ENCODE measurements at places on chromosomes 1 and 21. TPM values are rescaled to one million over a fixed set of nuclear protein-coding genes. Genes with fewer than 3 reads are reported as not detected.

DNA sequence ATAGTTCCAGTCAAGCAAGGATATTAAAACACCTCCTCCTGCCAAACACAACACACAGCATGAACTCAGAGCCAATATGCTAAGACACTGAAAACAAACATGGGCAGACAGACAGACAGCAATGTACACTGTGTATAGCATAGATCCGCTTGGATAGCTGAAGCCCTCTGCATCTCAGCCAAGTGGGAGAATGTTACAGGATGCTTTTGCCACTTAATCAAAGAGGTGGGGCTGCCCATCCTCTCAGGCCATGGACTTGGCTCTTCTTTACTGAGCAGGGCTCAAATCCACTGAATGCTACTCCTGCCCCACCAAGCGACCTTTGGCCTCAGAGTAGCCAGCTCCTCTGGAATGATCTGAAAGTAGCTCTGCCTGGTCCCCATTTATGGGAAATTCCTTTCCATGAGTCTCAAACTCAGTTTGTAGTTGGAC lies 64.7 kb upstream of the NGF start:
- DNase-seq, result no peak

DNA sequence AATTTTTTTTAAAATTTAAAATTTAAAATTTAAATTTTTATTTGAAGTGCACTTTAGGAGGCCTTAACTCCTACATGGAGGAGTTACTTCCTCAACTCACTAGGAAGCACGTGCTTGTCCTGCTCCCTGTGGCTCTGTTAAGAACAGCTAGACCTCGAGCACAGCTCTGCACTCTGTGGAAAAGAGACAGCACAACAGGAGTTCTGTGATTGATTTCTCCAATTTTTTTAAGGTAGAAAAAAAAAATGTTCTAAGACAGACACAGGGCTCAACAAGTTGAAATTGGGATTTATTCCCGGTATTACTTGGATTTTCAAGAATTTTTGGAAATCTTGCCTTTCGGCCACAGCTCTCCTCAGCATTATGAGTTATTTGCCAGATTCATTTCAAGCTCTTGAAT lies 356.6 kb upstream of the LYPLAL1 start:
- no peak for DNase-seq

GRCh38 chr1:204503913-204504519 lies 9.4 kb upstream of the PIK3C2B start:
- no peak for DNase-seq

DNA sequence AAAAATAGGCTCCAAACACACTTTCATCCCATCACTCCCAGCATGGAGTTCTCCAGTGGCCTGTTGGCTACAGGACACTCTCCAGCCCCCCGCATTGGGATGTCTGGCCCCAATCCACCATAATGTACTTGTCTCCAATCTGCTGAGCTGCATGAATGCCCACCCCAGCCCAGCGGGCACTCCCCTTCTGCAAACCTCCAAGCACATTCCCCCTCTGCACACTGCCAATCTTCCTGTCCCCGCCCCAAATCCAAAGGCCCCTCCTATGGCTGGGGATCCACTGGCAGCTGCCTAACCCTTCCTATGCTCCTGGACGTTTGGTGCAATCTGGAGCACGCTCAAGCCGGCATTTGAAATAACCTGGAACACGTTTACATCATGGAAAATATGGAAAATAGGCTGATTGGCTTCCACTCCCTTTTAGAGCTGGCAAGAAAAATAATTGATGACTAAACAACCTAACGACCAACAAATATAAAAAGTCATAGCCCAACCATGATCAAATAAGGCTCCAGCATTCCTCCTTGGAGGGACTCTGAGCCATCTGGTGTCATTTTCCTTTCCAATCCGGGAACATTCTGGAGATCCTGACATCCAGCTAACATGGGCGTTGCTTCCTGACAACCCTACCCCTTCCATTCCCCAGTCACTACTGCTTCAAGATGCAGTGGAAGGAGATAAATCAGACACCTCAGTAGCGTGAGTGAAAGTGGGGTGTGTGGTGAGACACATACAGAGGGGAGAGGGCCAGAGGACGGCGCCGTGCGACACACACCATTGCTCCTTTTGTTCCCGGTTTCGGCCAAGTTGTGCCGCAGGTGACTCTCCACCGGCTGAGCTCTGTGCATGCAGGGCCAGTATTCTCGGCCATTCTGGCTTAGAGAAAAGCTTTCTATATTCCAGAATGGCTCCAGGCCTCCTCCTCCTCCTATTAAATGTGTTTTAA lies 41.6 kb downstream of the PDE9A start:
- no peak for DNase-seq

DNA sequence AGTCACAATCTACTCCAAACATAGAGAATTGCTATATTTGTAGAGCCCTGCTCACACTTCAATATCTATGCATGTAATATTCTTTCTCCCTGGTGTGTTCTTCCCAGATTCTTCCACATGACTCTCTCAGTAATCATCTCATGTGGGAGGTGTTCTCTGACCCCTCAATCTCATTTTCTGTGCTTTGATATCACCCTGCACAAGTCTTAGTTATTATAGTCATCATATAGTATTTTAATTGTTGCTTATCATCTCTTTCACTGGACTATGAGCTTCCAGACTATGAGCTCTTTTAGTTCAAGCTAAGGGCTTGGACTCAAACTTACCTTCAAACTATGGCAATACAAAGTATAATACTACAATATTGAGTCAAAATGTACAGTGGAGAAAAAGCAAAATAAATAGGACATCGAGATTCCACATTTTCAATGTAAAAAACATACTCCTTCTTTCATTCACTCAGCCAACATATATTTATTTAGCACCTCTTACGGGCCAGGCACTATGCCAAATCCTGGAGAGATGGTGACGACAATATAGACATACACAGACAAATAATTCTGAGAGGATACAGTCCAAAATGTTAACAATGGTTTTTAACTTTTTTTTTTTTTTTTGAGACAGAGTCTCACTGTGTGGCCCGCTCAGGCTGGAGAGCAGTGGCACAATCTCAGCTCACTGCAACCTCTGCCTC lies 12.7 kb downstream of the TESK2 start:
- no peak for DNase-seq

- DNase-seq, result no peak
These were observed 28.2 kb downstream of the TRIM62 start for GRCh38 chr1:33153650-33154049.

GRCh38 chr21:26583769-26584168 lies 10.7 kb upstream of the CYYR1 start:
- no peak for DNase-seq

GRCh38 chr1:30900486-30900885 lies 8.1 kb downstream of the SDC3 start:
- DNase-seq, result no peak

GRCh38 chr1:90435351-90435750 lies 281.8 kb downstream of the BARHL2 start:
- DNase-seq, result no peak

DNA sequence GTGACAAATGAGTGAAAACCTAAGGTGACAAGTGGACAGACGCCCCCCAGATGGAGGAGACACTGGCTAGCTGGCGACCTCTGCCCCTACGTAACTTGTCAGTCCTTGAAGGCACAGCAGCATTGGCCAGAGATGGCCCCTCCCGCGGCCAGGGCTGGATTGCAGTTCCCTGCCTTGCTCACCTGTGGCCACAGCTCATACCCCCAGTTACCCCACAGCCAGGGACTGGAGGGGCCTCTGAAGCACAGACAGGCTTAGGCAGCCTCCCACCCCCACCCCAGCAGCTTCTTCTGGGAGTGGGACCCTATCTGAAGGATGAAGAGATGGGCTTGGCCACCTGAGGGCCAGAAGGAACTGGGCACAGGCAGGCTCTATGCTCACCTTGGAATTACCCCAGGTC lies 3.7 kb downstream of the HES3 start:
- no peak for DNase-seq

- no peak for DNase-seq
These were observed 364.1 kb downstream of the HHAT start for GRCh38 chr1:210692796-210693195.

- no peak for DNase-seq
These were observed 20.0 kb upstream of the EPHA2 start for GRCh38 chr1:16175610-16176553.

- DNase-seq, result no peak
These were observed 80.8 kb upstream of the PAPPA2 start for GRCh38 chr1:176382163-176382562.

- DNase-seq, result no peak
These were observed 108.2 kb downstream of the TIAM1 start for GRCh38 chr21:31235671-31236450.

- no peak for DNase-seq
These were observed 18.6 kb upstream of the TMPRSS2 start for GRCh38 chr21:41526478-41527087.

- no peak for DNase-seq
These were observed 25.7 kb upstream of the KCNK1 start for GRCh38 chr1:233587958-233588799.

DNA sequence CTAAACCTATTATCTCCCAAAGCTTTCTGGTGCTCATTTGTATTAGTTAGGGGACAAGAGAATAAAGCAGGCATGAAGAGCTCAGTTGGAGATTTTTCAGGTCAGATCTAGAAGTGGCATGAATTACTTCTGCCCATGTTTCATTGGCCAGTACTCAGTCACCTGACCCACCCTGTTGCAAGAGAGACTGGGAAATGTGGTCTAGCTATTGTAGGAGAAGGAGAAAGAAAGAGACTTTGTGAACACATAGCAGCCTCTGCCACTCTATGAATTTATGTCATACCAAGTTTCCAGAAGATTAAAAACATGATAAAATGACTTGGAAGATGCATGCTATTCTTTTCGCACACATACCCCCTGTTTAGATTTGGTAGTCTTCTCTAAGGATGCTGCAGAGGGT lies 302.3 kb upstream of the RUNX1 start:
- no peak for DNase-seq

GRCh38 chr1:236204039-236204438 lies 61.7 kb downstream of the GPR137B start:
- DNase-seq, result no peak

DNA sequence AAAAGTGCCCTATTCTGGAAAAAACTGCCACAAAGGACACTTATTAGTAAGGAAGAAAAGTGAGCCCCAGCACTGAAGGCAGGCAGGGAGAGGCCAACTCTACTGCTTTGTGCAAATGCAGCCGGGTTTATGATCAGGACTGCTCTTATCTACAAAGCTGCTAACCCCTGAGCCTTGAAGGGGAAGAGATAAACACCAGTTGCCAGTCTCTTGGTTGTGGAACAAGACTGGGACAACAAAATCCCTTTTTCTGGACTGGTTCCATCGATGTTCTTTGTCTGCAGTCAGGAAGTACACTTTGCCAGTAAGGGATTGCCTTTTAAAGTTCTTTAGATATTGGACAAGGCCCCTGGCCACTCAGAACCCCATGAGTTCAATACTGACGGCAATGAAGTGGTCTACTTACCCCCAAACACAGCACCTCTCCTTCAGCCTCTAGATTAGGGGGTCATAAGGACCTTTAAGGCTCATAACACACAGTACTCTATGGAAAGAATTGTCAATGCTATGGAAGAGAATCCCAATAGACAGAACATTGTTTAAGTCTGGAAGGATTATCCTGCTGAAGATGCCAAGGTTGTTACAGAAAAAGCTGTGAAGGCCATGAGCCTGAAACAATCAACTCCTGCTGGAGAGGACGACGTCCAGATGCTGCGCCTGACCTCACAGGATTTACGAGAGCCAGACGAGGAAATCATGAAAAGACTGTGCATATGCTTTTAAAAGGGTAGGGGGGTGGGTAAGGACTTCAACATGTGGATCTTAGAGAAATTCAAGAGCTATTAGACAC lies 43.6 kb downstream of the GNB1 start:
- DNase-seq, result no peak

DNA sequence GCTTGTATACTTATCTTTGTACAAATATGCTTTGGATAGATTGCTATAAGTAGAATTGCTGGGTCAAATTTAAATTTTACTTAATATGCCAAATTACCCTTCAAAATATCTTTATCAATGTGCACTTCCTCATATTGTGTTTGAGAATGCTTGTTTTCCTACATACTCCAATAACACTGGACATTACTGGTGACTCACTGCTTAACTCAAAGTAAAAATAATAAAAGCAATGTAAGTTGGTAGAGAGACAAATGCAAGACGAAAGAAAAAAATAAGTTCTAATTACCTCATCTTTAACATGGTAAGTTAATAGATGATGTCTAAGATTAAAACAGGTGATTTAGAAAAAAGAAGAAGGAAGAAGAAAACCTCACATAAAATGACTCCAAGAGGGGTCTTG lies 7.9 kb upstream of the SH3GLB1 start:
- no peak for DNase-seq

MYOG gene
- 0.10 TPM for polyA plus RNA-seq

OR2M3 gene
- polyA plus RNA-seq, result 0.05 TPM

LEMD1 gene
- polyA plus RNA-seq, result 2.3 TPM

ASPM gene
- polyA plus RNA-seq, result 23.1 TPM

OR10J1 gene
- polyA plus RNA-seq, result 0.04 TPM

LRRIQ3 gene
- 0.40 TPM for polyA plus RNA-seq

BLZF1 gene
- polyA plus RNA-seq, result 25.5 TPM

CCDC181 gene
- 3.4 TPM for polyA plus RNA-seq

PDC gene
- not detected for polyA plus RNA-seq

F13B gene
- not detected for polyA plus RNA-seq

Data from left renal pelvis (tissue), 4 donors.